Common myeloid progenitor, CD34-positive (primary cell): ENCODE measurements at places on chromosomes 12 and 14.

- no peak for DNase-seq
These were observed 269.1 kb downstream of the EMP1 start for GRCh38 chr12:13465635-13466034.

DNA sequence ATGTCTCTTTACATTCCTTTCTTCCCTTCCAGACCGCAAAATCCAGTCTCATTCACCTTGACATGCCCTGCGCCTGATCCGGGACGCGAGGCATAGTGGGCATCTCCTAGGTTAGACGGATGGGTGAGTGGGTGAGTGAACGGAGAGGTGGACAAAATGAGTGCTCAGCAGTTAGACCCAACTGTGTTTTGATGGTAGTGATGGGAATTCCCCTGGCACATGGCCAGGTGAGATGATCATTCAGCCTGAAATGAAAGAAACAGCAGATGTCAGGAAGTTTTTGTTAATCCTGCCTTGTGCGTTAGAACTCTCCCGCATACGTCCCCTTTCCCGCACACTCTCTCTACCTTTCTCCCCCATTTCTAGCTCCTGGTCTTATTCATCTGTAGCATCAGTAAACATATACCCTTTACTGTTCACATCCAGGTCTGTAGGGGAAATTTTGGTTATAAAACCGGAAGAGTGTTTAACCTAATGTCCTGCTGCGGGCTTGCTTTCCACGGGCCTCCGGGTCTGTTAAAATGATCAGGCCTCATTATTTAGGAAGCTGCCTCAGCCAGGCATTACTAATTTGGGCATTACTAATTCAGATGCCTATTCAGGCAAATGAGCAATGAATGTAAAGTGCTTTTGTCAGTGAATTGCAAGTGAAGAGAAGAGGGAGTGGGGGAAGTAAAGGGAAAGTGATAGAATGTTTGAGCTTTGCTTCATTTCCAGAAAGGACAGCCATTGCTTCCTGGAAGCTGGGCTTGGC lies 172.8 kb downstream of the ETV6 start:
- DNase-seq: peak; percentile 79

- no peak for DNase-seq
These were observed 26.2 kb upstream of the PPM1A start for GRCh38 chr14:60222820-60223219.

- DNase-seq: no peak
These were observed 26.6 kb upstream of the GALNT9 start for GRCh38 chr12:132355742-132356681.

GRCh38 chr14:104460791-104461651 lies 118.5 kb upstream of the C14orf180 start:
- DNase-seq: no peak

GRCh38 chr12:4421590-4422031 lies 24.0 kb downstream of the FGF6 start:
- peak; percentile 38 for DNase-seq

GRCh38 chr14:104135121-104135903 lies 3.1 kb upstream of the KIF26A start:
- DNase-seq: peak; percentile 57

DNA sequence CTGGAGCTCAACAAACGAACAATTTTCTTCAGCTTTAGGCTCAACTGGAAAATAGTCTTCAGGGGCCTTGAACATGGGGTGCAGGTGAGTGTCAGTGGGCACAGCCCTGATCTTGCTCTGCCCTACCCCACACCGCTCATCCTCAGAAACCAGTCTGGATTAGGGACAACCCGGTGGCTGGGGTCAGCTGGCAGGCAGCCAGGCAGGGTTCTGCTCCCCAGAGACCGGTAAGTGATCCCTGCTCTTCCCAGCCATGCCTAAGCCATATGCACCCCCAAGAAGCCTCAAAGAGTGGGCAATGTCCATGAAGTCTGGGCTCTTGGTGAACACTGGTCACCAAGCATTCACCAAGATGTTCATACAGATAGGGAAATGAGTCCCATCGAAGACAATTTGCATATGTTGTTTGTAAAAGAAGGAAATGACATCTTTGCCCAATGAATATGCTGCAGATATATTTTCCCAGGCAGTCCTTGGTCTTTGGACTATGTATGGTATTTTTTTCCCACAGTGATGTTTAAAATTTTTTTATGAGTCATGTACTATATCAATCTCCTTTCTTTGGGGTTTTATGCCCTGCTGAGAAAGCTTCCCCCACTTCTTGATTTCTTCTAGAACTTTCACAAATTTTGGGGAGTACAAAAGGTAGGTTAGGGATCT lies 63.9 kb upstream of the VASH1 start:
- DNase-seq: no peak

DNA sequence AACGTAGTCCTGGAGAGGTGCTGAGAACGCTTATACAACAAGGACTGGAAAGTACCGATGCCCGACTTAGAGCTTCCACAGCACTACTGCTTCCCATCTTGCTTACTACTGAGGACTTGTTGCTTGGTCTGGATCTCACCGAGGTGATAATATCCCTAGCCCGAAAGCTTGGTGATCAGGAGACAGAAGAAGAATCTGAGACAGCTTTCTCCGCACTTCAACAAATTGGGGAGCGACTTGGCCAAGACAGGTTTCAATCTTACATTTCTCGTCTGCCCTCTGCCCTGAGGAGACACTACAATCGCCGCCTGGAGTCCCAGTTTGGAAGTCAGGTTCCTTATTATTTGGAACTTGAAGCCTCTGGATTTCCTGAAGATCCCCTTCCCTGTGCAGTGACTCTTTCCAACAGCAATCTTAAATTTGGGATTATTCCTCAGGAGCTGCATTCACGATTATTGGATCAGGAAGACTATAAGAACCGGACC lies 1.1 kb downstream of the TOGARAM1 start:
- no peak for DNase-seq

GRCh38 chr14:39419272-39419671 lies 13.0 kb downstream of the FBXO33 start:
- no peak for DNase-seq

DNA sequence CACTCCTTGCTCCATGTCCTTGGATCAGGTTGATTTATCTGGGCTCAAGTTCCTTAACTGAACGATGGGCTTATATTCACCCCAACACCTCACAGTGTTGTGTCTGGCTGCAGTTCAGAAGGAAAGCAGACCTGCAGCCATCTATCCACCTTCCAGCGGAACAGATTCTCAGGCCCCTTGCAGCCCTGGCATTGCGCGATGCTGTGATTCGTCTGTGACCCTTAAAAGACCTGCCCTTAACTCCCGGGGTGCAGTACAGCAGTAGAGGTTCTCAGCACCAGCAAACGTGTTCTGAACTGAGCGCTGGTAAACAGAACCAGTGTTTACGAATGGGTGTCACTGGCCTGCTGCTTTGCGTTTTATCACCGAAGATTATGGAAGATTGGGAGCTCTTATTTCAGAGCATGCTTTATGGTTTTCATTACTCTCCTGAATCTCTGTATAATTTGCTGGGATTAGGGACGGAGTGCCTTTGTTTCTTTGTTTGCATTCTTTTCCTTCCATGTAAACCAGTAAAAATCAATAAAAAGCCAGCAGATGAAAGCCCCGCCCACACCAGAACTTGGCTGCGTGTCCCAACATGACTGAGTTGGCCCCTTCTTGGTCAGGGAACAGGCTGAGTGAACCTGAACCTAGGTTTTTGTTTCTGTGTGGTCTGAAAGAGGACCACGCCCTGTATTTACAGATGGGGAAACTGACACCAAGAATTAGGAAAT lies 286.7 kb upstream of the CRY1 start:
- DNase-seq: no peak

DNA sequence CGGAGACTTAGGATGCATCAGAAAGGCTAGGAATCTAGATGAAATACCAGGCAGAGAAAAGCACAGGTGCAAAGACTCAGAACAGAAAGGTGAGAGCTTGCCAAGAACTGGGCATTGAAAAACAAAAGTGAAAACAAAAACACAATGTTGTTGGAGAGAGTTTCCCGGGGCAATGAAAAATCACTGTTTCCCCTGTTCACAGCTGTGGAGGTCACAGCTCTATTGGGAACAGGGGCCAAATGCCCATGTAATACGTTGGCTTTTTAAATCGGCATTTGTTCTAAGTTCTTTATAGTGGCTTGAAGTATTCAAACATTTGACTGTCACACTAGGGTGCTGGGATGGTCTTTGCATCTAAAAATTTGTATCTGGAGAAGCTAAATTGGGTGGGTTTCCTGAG lies 108.3 kb downstream of the SLC15A4 start:
- DNase-seq: no peak

GRCh38 chr12:94297876-94298505 lies 149.6 kb downstream of the PLXNC1 start:
- DNase-seq: no peak

DNA sequence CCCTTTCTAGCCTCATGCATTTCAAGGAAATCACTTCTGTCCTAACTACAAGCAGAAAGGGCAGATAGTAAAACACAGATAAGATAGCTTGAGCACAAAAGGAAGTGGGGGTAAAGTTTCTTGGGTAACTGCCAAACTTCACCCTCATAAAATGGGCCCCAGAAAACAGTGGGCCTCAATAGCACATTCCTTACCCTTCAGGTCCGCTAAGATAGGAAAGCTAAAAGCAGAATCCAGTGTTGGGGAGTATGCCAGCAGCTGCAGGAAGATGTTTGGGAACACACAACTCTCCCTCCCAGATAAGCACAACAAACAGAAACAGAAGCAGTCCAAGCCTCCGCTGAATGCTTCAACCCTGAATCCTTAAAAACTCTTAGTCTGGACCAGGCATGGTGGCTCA lies 110.9 kb upstream of the MGAT4C start:
- no peak for DNase-seq

- no peak for DNase-seq
These were observed 7.7 kb downstream of the LRRIQ1 start for GRCh38 chr12:85043829-85044228.

- DNase-seq: no peak
These were observed 156.1 kb downstream of the VRK1 start for GRCh38 chr14:96953087-96953874.

GRCh38 chr12:20463913-20464524 lies 95.7 kb downstream of the PDE3A start:
- DNase-seq: peak; percentile 9
